ENCODE measurements at places on chromosomes 6 and 20.

DNA sequence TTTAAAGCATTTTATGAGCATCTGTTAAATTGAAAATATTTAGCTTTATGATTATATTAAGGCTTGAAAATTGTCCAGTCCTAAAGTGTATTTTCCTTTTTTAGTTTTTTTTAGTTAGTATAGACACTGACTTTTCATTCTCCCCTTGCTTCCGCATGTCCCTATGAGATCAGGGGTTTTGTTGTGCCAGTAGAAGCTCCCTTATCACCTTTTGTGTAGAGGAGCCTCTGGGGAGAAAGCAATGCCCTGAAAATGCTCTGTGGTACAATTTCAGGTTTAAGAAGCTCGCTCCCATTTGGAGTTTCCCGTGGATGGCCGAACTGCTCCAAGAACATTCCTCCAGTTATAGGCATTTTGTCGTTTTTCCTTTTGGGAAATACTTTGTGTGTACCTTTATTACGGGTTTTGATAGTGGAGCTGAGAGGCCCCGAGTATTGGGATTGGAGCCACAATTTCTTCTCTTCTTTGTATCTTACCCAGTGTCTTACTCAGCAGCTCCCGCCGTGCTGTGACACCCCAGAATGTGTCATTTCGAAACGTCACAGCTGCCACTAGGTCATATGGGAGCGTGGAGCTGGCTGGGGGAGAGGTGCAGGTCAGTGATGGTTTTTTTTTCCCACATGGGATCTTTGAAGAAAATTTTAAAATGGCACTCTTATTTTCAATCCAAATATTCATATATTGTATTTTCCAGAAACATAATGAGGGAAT, 49.9 kb downstream of the RPRD1B start:
- no peak for DNase-seq

- no peak for DNase-seq
These were observed 226.6 kb upstream of the SASH1 start for GRCh38 chr6:148116001-148116400.

DNA sequence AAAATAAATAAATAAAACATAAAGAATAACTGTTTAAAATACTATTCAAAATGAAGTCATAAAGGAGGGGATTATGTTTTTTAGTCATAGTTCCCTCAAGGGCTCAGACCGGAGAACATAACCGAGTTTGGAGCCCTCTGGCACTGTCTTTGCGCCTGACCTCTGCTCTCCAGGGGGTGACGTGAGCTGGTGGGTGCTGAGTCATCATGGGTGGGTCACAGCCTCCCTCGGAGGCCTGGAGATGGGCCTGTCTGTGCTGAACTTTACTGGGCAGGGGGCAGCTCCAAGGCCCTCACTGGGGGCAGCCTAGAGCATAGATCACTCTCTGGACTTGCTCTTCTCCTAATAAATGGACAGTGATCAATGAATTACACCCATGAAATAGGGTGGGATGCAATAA, 3.1 kb upstream of the MAVS start:
- no peak for DNase-seq

DNA sequence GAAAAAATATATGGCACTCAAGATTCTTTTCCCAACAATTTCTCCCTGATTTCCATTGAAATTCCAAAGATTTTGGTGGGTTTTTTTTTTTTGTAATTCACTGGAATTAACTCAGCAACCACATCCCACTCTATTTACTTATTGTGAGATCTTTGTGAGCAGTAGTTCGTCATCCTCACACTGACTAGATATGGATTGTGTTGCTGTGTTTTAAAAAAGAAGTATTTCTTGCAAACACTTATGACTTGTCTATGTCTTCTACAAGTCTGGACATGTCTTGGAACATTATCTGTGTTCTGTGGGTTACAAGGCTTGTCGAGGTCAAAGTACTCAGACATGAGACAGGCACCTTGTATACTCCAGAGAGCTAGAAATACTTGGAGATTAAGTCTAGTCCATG, 7.3 kb upstream of the TENT5A start:
- DNase-seq, result no peak

DNA sequence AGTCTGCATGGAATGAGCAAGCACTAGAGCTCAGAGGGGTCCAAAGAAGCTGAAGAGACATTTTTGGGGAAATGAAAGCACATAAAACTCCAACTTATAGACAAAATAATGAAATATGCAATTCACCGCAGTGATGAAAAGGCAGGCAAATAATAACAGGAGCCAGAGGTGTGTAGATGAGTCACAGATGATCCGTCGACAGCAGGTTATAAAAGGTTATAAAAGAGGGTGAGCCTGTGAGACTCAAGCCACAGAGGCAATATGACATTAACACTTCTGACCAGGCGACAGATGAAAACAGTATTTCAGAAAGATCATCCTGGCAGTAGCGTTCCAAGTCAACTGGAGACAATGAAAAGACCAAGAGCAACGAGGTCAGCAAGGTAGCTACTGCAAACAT, 35.8 kb upstream of the ANKRD60 start:
- no peak for DNase-seq

DNA sequence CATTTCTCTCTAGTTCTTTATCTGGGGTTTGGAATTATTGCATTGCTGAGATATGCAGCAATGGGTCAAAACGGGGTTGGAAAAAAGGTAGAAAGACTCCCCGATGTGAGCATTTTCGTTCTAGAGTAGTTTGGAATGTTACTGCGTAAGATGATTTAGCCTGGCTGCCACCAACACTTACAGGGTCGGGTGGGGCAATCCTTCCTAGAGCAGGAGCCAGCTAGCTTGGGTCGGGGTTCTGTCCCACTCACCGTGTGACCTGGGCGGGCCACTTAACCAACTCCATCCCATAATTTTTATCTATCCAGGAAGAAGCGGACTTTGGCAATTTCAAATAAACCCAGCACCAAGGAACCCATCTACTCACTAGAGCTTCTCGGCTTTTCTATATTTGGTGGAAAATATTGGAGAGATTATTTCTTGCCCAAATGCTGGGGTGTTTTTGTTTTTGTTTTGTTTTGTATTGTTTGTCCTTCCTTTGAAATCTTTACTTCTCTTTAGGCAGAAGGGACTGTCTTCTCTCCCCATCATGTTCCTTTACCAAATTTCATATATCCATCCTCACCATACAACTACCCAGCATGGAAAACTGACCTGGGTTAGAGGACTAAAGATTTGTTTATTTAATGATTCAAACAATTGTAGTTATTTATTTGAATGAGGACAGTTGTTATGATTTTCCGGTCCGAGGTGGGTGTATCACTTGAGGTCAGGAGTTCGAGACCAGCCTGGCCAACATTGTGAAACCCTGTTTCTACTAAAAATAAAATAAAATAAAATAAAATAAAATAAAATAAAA, 72.4 kb downstream of the GPX5 start:
- no peak for DNase-seq

- DNase-seq, result no peak
These were observed 49.4 kb downstream of the SEL1L2 start for GRCh38 chr20:13941031-13941430.

GRCh38 chr6:116779573-116780164, 14.2 kb upstream of the FAM162B start:
- DNase-seq, result no peak

- no peak for DNase-seq
These were observed 149.5 kb upstream of the SULF2 start for GRCh38 chr20:47934761-47935160.

DNA sequence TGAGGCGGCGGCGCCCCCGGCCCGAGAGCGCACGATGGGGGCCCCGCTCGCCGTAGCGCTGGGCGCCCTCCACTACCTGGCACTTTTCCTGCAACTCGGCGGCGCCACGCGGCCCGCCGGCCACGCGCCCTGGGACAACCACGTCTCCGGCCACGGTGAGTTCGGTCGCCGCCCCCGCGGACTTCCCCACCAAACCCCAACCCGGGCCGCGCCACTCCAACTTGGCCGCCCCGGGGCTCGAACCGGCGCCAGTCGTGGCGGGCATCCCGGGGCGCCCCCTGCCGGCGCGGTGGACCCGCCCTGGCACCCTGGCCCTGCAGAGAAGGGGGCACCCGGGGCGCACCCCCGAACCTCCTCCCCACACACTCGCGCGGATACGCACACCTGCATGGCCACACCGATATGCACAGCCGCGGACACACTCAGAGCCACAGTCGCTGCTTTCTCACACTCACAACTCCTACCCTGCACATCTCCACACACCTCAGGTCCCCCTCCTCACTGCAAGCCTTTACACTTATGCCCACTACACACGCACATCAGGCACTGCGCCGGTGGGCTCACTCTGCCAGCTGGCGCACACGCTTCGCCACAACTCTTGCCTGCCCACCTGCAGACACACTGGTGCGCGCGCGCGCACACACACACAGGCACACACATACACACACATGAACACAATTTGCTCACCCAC, 535 bp downstream of the VSTM2L start:
- DNase-seq, result no peak

All from activated CD4-positive, alpha-beta T cell treated with anti-CD3 and anti-CD28 coated beads for 4 hours (primary cell).